ENCODE measurements at places on chromosomes 12 and 14.

DNA sequence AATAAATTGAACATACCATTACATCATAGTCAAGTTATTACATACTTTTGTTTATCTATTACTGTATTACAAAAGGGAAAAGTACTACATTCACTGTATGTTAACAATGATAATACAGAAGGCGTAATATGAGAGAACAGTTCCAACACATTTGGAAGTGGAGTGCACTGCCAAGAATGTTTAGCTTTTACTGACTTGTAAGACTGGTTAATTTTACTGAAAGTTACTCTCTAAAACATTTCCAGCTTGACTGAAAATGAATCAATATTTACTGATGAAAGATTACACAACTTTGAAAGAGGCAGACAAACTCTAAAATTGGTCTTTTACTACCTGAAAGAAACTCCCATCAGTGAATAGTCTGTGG, 728.5 kb downstream of the FSCB start:
- no peak for DNase-seq
- no peaks in the 10 kb centered on the region for H3K4me1 ChIP-seq
- H3K36me3 ChIP-seq = no peaks in the 10 kb centered on the region

GRCh38 chr12:32889011-32889760, 7.4 kb downstream of the PKP2 start:
- DNase-seq = no peak
- no peaks in the 10 kb centered on the region for H3K36me3 ChIP-seq
- no peak overlapping the region for H3K27ac ChIP-seq
- no peak overlapping the region for H3K4me3 ChIP-seq
- H3K27me3 ChIP-seq = peaks cover 19% of the 10 kb centered on the region

DNA sequence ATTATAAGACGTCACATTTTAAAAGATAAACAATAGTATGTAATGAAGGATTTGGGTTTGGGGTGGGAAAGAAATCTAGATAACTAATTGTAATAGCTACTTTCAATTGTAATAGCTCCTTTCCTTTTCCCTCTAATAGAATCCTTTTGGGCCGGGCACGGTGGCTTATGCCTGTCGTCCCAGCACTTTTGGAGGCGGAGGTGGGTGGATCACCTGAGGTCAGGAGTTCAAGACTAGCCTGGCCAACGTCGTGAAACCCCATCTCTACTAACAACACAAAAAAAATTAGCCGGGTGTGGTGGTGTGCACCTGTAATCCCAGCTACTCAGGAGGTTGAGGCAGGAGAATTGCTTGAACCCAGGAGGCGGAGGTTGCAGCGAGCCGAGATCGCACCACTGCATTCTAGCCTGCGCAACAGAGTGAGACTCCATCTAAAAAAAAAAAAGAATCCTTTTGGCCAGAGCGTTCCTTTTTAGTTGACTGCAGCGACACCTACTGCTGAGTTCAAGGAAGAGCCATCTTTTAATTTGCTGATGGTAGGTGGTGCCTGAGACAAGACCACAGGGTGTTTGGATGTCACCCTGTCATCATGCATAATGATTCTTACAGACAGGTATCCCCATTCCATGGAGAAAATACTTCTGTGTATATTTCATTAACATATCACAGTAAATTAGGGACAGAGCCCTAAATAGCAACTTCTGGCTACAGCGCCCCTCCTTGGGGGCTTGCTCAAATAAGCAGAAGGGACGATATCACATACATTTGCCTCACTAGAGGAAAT, 79.5 kb downstream of the ARMH4 start:
- no peak for DNase-seq
- no peak overlapping the region for H3K4me3 ChIP-seq
- no peaks in the 10 kb centered on the region for H3K4me1 ChIP-seq
- no peaks in the 10 kb centered on the region for H3K36me3 ChIP-seq
- H3K27me3 ChIP-seq = peaks cover 8% of the 10 kb centered on the region
- H3K27ac ChIP-seq = no peak overlapping the region

DNA sequence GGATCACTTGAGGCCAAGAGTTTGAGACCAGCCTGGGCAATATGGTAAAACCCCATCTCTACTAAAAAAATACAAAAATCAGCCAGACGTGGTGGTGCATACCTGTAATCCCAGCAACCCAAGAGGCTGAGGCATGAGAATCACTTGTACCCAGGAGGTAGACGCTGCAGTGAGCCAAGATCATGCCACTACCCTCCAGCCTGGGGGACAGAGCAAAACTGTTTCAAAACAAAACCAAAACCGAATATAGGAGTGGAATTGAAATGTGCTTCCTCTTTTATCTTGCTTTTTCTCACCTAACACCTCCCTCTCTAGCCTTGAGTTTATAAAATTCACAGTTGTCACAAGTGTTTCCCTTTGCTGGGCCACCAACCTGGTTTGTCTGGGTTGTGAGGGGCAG, 181.9 kb downstream of the PAH start:
- peaks cover 10% of the 10 kb centered on the region for H3K4me1 ChIP-seq
- no peaks in the 10 kb centered on the region for H3K27me3 ChIP-seq
- DNase-seq = no peak
- H3K27ac ChIP-seq = peak overlapping the region; percentile 77

DNA sequence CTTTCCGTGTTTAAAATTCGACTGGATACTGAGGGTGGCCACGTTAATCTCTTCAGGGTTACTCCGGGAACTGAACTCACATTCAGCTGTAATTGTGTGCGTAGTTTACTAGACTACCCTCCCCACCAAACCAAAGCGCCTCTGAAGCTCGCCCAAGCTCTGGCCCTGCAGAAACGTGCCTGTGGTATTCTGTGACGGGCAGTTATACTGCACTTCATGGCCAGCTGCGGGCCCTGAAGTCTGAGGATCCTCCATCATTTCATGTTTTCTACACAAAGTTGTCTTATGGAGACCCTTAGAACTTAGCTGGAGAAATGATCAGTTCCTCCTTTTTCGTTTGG, 688 bp downstream of the ZNF26 start:
- peak overlapping the region; percentile 94 for H3K27ac ChIP-seq
- DNase-seq = no peak
- peaks cover 23% of the 10 kb centered on the region for H3K4me1 ChIP-seq
- no peaks in the 10 kb centered on the region for H3K27me3 ChIP-seq
- H3K4me3 ChIP-seq = peak overlapping the region; percentile 95

DNA sequence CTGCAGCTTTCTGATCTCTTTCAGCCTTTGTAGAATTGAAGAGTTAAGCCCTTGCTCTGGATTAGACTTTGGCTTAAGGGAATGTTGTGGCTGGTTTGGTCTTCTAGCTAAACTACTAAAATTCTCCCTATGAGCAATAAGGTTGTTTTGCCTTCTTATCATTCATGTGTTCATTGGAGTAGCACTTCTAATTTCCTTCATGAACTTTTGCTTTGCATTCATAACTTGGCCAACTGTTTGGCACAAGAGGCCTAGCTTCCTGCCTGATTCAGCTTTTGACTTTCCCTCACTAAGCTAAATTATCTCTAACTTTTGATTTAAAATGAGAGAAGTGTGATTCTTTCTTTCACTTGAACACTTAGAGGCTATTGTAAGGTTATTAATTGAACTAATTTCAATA, 384.3 kb downstream of the RAD51B start:
- H3K36me3 ChIP-seq = no peaks in the 10 kb centered on the region
- H3K4me3 ChIP-seq = no peak overlapping the region
- no peak overlapping the region for H3K27ac ChIP-seq
- no peaks in the 10 kb centered on the region for H3K27me3 ChIP-seq
- DNase-seq = no peak

- no peak for DNase-seq
- H3K4me1 ChIP-seq = no peaks in the 10 kb centered on the region
- H3K4me3 ChIP-seq = no peak overlapping the region
- no peak overlapping the region for H3K27ac ChIP-seq
- H3K36me3 ChIP-seq = no peaks in the 10 kb centered on the region
These were observed 442.8 kb downstream of the ATP23 start for GRCh38 chr12:58384196-58384595.

GRCh38 chr12:77124767-77125166, 59.4 kb upstream of the E2F7 start:
- no peaks in the 10 kb centered on the region for H3K4me1 ChIP-seq
- H3K27ac ChIP-seq = no peak overlapping the region
- H3K36me3 ChIP-seq = no peaks in the 10 kb centered on the region
- DNase-seq = no peak

- H3K4me3 ChIP-seq = no peak overlapping the region
- H3K4me1 ChIP-seq = no peaks in the 10 kb centered on the region
- H3K27ac ChIP-seq = no peak overlapping the region
- DNase-seq = no peak
These were observed 97.2 kb upstream of the TMEM260 start for GRCh38 chr14:56482310-56482911.

GRCh38 chr12:19035536-19035935, 94.0 kb upstream of the PLEKHA5 start:
- DNase-seq = no peak
- no peak overlapping the region for H3K27ac ChIP-seq
- no peaks in the 10 kb centered on the region for H3K27me3 ChIP-seq
- no peaks in the 10 kb centered on the region for H3K36me3 ChIP-seq

DNA sequence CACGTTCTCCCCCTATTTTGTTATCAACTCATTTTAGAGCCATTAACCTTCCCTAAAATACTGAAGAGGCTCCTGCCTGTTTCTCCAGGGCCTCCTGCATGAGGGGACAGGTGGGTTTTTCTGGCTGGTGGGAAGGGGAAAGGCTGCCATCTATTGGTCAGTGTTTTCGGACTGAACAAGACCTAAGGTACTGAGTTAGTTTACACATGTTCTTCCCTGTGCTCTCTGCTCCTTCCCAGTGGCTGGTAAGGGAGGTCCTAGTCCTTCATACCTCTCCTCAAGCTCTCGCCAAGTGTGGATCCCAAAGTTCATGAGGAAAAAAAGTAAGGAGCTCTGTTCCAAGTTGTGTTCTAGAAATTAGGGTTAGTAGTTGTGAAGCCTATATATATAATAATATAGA, 357.5 kb downstream of the FSCB start:
- DNase-seq = no peak
- no peak overlapping the region for H3K27ac ChIP-seq
- H3K27me3 ChIP-seq = no peaks in the 10 kb centered on the region

DNA sequence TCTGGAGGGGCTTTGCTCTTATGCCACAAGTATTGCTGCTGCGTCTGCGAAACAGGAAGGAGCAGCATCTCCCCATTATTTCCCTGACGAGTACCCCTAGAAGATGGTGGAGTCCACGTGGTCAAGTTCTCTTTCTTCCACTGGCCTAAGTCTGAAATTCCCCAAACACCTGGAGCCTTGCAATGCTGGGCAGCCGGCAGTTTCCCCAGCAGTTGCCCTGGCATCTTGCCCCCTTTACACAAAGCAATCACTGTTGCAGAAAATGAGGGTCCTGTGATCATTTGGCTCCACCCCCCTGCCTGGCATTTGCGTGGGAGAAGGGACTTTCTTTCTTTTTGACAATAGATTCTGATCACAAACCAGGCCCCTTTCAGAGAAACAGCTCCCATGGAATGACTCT, 56.9 kb downstream of the FOS start:
- H3K27me3 ChIP-seq = peaks cover 4% of the 10 kb centered on the region
- peaks cover 28% of the 10 kb centered on the region for H3K4me1 ChIP-seq
- H3K4me3 ChIP-seq = peak overlapping the region; percentile 47
- H3K27ac ChIP-seq = peak overlapping the region; percentile 33
- H3K36me3 ChIP-seq = no peaks in the 10 kb centered on the region
- no peak for DNase-seq

DNA sequence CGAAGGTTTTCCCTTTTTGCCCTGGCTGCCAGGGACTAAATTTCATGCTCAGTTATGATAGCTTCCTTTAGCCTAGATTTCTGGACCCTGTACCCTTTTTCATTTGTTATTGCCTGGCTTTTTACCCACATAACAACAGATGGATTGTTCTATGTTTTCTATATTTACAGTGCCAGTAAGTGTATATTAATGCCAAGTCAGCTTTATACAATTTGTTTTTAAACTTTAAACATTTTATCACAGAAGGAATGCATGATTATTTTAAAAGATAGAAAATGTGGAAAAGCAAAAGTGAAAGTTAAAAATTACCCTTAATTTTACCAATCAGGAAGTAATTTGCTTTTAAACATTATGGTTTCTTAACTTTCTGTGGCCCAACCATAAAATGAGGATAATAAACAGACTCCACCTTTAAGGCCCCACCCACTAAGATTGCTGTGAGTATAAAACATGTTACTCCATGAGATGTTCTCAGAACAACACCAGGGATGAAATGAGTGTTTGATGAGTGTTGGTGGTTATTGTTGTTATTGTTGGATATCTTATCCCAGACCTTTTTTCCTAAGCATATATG, 496.8 kb downstream of the EGLN3 start:
- no peaks in the 10 kb centered on the region for H3K36me3 ChIP-seq
- no peak for DNase-seq
- H3K27ac ChIP-seq = no peak overlapping the region
- no peaks in the 10 kb centered on the region for H3K27me3 ChIP-seq

DNA sequence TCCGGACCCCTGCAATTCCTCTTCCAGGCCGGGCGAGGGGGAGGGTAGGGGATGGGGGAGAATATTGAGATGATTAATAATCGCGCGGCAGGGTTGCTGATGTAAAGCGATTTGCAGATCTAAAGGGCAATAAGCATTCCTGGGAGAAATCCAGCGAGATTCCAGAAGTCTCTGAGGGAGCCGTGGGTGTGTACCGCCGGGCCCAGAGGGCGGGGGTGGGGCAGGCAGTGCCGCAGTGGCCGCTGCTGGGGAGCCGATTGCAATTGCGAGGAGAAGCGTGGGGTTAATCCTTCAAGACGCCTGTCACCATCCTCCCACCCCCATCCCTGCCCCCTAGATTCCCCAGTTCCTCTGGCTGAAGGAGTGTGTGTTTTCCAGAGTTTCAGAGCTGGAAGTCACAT, 16.4 kb downstream of the FOS start:
- H3K4me1 ChIP-seq = peaks cover 21% of the 10 kb centered on the region
- H3K27ac ChIP-seq = peak overlapping the region; percentile 90
- no peaks in the 10 kb centered on the region for H3K36me3 ChIP-seq

- peaks cover 92% of the 10 kb centered on the region for H3K4me1 ChIP-seq
- no peak overlapping the region for H3K27ac ChIP-seq
- H3K4me3 ChIP-seq = no peak overlapping the region
- peaks cover 13% of the 10 kb centered on the region for H3K36me3 ChIP-seq
- H3K27me3 ChIP-seq = no peaks in the 10 kb centered on the region
- DNase-seq = no peak
These were observed 23.2 kb downstream of the CCDC88C start for GRCh38 chr14:91394105-91395081.

GRCh38 chr12:29537298-29537697, 39.8 kb upstream of the OVCH1 start:
- no peak for DNase-seq
- H3K4me3 ChIP-seq = no peak overlapping the region
- peaks cover 6% of the 10 kb centered on the region for H3K27me3 ChIP-seq
- H3K4me1 ChIP-seq = no peaks in the 10 kb centered on the region
- H3K36me3 ChIP-seq = no peaks in the 10 kb centered on the region
- no peak overlapping the region for H3K27ac ChIP-seq
